ENCODE measurements at places on chromosomes 2 and 18.
A peak's percentile ranks its signal among the peaks of the same experiment; 100 is the strongest.

DNA sequence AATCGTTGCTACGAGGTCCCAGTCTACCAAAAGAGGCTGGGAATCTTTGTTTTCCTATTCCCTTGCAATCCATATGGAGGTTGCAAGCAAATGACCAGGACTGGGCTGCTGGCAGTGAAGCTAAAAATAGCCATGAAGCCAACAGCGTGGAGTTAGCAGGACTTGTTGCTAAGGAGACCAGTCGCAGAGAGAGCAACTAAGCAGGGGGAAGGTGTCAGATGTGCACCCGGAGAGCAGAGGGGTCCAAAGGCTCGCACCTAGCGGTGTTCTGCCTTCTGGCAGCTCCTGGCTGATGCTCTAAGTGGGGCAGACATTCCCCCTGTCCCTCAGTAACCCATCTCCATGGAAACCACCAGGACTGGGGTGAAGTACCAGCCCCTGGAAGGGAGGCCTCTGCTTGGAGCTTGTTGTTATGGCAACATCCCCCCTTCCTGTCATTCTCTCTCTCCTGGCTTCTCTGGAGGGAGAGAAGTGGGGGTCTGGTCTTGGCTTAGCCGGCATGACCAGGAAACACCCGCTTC is 84.6 kb downstream of the DNMT3A start:
- no peak for DNase-seq

GRCh38 chr2:217851191-217852020 is 151.4 kb downstream of the TNS1 start:
- DNase-seq: no peak

GRCh38 chr2:136221026-136221425 is 103.1 kb upstream of the CXCR4 start:
- no peak for DNase-seq

- no peak for DNase-seq
Observed at GRCh38 chr2:100894105-100894795, 74.3 kb downstream of the NPAS2 start.

DNA sequence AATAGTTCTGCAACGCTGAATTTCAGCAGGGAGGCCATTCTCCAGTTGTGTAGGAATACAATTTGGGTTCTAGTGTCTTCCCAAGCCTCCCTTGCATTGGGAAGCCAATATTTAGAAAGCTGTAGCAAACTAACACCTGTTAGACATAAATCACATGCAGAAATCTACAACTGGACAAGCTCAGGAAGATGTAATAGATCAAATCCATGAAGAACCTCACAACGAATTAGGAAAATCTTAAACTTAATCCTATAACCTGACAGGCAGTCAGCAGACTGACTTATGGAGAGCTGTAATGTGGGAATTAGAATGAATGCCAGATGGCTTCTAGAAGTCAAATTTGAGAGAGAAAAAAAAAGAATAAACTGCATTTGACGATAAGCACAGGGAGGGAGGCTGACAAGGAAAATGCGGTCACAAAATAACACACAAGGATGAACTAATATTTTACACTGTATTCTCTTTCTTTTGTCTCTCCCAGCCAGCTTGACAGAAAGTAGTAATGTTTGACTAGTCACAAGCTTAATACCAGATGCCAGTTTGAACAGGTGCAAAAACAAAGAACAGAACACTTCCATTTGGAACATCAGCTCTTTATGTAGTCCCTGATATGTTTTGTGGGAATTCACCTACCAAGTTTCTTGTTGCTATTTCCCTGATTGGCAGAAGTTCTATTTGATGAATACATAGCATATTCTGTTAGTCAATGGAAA is 50.8 kb upstream of the FANCL start:
- DNase-seq: no peak

DNA sequence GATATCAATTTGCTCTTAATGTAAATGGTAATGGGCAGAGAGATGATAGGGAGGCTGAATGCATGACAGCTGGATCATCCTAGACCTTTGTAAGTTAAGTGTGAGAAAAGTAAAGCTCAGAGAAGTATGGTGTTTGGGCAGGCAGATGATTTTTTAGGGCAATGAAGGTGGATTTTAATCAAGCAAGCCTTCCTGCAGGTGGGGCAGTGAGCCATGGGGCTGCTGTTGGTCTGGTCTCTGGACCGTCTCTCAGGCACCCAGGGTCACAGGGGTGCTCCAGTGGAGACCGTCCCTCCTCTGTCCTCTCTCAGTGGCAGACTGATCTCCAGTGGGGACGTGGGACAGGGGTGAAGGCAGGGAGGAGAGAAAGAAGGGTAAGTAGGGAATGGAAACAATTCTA is 69.8 kb upstream of the STK17B start:
- DNase-seq: peak; percentile 21

DNA sequence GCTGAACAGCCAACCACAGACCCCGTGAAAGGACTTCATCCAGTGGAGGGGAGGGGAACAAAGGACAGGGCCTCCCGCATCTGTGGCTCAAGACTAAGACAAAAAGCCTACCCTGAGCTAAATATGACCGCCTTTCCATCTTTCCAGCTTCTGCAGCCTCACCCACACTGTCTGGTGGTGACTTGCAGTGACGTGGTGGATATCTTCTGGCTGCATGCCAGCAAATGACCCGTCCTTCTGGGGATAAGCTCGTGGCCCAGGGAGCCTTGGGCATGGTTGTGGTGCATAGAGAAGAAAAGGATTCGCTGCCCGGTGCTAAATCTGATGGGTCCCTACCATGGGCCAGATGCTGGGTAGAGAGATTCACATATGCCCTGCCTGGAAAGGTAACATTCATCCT is 8.7 kb upstream of the NGEF start:
- no peak for DNase-seq

DNA sequence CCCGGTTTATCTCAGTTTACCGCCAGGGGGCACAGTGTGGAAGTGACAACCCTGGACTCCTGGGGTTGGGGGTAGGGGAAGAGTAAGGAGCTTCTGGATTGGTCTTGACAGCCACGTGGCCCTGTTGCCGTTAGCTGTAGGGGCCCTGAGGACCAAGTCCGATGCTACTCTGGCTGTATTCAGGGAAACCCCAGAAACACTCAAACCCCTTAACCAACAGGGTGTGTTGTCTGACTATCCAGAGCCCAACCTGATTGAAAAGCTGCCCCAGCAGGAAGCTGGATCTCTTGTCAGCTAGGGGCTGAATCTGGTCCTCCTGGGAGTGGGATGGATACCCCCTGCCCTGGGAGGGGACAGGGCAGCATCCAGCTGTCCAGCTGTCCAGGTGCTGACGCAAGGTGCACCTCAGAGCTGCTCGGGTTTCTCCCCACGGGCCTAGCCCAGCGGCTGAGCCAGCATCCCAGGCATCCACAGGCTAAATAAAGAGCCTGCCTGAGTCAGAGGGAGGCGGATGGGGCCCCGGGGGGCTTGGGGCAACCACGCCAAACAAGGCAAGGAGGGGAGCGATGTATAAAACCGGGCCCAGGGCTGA is 3.1 kb upstream of the GMPPA start:
- peak; percentile 65 for DNase-seq

GRCh38 chr2:202749477-202749876 is 114.7 kb downstream of the FAM117B start:
- no peak for DNase-seq

DNA sequence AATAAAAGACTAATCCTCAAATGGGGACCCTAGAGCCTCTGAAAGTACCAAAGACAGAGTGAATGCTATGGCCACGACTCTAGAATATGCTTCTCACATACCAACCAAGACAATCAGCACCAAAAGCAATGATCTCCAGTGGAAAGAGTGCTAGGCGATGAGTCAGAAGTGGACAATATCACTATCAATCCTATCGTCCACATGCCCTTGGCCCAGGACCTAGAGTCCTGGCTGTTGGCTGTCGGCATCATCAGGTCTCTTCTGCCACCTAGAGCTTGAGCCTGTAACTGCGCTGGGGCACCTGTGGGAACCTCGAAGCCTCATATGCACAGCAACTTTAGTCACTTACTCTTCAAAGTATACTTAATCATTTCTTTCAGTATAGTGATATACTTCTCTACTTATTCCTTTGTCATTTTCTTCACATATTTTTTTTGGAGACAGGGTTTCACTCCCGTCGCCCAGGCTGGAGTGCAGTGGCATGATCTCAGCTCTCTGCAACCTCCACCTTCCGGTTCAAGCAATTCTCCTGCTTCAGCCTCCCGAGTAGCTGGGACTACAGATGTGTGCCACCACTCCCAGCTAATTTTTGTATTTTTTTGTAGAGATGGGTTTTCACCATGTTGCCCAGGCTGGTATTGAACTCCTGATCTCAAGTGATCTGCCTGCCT is 29.7 kb downstream of the NOL10 start:
- no peak for DNase-seq

DNA sequence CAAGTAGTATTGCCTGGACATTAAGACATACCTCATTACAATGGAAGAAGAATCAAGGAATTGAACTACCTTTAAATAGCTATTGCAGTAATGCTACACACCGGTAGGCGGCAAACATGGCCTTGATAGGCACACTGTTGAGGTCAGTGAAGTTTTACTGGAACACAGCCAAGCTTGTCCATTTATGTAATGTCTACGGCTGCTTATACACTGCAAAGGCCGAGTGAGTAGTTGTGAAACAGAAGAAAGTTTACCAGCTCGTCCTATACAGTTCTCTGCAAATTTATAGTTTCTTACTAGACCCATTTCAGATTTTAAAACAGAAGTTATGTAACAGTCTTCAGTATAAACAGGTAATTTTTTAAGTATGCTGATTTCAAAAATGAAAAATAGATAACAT is 38.8 kb downstream of the PPP4R1 start:
- peak; percentile 2 for DNase-seq

Data from activated naive CD8-positive, alpha-beta T cell treated with anti-CD3 and anti-CD28 coated beads for 36 hours (primary cell).